Fibroblast of the aortic adventitia (primary cell): ENCODE measurements at places on chromosomes 2 and 18. TPM values are rescaled to one million over a fixed set of nuclear protein-coding genes. Genes with fewer than 3 reads are reported as not detected.

CHRNA1 gene
- total RNA-seq, result not detected in 2 replicates

PLCL1 gene
- total RNA-seq, result 12.4 and 17.7 TPM in 2 replicates

EMX1 gene
- not detected in 2 replicates for total RNA-seq

LANCL1 gene
- 46.0 and 58.2 TPM in 2 replicates for total RNA-seq

FKBP1B gene
- total RNA-seq, result 3.5 and 7.9 TPM in 2 replicates

ABCA12 gene
- 0.08 and 0.09 TPM in 2 replicates for total RNA-seq

RND3 gene
- 154 and 321 TPM in 2 replicates for total RNA-seq

EMILIN1 gene
- total RNA-seq, result 81.3 and 153 TPM in 2 replicates

TUBA3E gene
- total RNA-seq, result not detected in 2 replicates

CD302 gene
- 23.0 and 33.0 TPM in 2 replicates for total RNA-seq

POTEC gene
- under 0.01 TPM in 1 of 2 replicates, not detected in the other for total RNA-seq

CDH19 gene
- not detected in 2 replicates for total RNA-seq

FBXO48 gene
- under 0.01 and 0.99 TPM in 2 replicates for total RNA-seq
